Activated naive CD8-positive, alpha-beta T cell treated with anti-CD3 and anti-CD28 coated beads, Interleukin-2, amount 10 ng/mL, durations not matched to agents 7 days and 5 days (primary cell): ENCODE measurements at places on chromosomes 11 and 22. TPM values are rescaled to one million over a fixed set of nuclear protein-coding genes. Genes with fewer than 3 reads are reported as not detected.

DNA sequence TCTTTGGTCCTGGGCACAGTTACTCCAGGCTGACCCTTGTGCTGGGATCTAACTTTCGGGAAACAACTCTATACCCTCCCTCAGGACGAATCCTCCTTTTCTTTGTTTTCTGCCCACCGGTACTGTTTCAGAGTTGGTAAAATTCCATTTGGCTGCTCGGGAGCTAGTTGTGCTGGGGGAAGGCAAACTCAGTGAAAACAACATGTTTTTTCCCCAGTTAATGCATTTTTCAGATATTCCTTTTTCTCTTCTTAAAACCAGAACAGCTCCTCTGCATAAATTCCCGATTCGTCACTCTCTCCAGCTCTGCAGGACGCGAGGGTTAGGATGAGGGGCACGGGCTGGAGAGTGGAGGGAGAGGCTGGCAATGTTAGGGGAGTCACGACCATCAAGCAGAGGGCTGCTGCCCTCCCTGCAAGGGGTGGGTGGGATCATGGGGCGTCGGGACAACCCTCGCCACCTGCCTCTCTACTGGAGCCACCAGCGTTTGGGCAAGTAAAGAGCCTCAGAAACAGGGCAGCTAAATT, 31.3 kb downstream of the LRRC10B start:
- H3K4me1 ChIP-seq, result peaks cover 2% of the 10 kb centered on the region
- no peak for DNase-seq

DNA sequence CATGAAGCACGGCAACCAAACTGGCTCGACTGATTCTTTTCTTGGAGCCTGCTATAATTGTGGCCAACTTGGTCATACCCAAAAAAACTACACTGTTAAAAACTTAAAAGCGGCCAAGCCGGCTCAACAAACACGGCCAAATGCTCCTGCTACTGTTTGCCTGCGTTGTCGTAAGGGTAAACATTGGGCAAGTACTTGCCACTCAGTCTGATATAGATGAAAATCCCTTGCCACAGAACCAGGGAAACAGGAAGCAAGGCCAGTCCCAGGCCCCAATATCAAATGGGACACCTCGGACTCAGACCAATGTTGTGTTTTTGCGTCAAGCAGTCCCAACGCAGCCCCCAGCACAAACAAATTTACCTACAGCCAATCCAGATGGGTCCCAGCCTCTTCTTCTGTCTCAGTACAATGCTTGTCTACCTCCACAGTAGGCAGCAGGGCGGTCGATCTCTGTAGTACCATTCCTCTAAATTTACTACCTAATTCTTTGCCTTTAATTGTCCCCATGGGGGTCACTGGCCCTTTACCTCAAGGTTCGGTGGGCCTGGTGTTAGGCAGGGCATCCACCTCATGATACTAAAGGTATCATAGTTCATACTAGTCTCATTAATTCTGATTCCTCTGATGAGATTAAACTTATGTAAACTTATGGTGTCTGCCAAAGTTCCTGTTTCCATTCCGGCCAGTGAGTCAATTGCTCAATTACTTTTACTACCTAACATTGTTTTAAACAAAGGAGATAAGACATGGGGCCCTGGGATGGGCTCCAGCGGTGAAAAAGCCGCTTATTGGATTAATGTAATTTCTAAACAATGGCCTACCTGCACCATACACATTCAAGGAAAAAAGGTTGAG, 3.7 kb upstream of the COMT start:
- H3K36me3 ChIP-seq, result peaks cover 18% of the 10 kb centered on the region
- no peak overlapping the region for H3K27ac ChIP-seq
- peaks cover 14% of the 10 kb centered on the region for H3K4me1 ChIP-seq

DNA sequence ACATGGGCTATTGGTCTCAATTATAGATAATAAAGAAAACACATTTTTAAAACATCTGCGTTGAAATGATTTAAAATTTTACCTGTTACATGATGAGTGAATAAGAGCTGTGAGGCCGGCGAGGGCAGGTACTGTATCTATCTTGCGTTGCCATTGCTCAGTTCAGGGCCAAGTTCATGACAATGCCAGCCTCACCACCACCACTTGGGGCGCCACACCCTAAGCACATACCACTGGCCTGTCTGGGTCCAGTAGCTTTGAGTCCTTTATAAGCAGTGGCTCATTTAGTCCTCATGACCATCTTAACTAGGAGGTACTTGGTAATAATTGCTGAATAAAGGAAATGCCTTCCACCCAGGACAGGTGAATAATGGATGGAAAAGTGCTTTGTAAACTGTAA, 14.5 kb upstream of the MB start:
- no peak overlapping the region for H3K27ac ChIP-seq
- DNase-seq, result peak; percentile 41
- H3K27me3 ChIP-seq, result no peaks in the 10 kb centered on the region
- H3K4me3 ChIP-seq, result no peak overlapping the region
- no peaks in the 10 kb centered on the region for H3K36me3 ChIP-seq
- peaks cover 23% of the 10 kb centered on the region for H3K4me1 ChIP-seq

- DNase-seq, result no peak
- H3K4me1 ChIP-seq, result peaks cover 30% of the 10 kb centered on the region
- H3K27ac ChIP-seq, result no peak overlapping the region
These were observed 14.9 kb upstream of the PVALB start for GRCh38 chr22:36831717-36832116.

GRCh38 chr11:10674911-10675440, 18.6 kb downstream of the IRAG1 start:
- no peak for DNase-seq
- H3K4me1 ChIP-seq, result peaks cover 2% of the 10 kb centered on the region
- H3K36me3 ChIP-seq, result no peaks in the 10 kb centered on the region
- H3K27me3 ChIP-seq, result peaks cover 61% of the 10 kb centered on the region

DNA sequence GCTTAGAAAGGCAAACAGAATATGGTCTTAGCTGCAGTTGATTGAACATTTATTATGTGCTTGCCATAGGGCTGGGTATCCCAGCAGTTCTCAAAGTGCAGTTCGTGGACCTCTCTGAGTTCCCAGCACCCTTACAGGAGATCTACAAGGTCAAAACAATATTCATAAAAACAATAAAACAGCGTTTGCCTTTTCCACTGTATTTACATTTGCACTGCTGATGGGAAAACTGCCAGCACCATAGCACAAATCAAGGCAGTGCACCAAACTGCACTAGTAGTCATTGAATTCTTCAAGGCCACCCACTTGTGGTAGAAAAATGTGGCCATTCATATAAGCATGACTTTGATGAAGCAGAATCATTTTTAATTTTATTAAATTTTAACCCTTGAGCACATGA, 128.1 kb downstream of the CCDC34 start:
- no peaks in the 10 kb centered on the region for H3K27me3 ChIP-seq
- no peak for DNase-seq
- no peaks in the 10 kb centered on the region for H3K36me3 ChIP-seq
- no peak overlapping the region for H3K4me3 ChIP-seq
- H3K4me1 ChIP-seq, result no peaks in the 10 kb centered on the region
- H3K27ac ChIP-seq, result no peak overlapping the region

MS4A8 gene
- total RNA-seq, result not detected
